ENCODE measurements at places on chromosomes 2 and 18.

GRCh38 chr18:53266850-53267249, 926.9 kb downstream of the DCC start:
- DNase-seq: no peak

- DNase-seq: no peak
These were observed 14.3 kb upstream of the RAPH1 start for GRCh38 chr2:203549406-203549805.

- DNase-seq: no peak
These were observed 96.9 kb downstream of the SPP2 start for GRCh38 chr2:234147335-234147861.

DNA sequence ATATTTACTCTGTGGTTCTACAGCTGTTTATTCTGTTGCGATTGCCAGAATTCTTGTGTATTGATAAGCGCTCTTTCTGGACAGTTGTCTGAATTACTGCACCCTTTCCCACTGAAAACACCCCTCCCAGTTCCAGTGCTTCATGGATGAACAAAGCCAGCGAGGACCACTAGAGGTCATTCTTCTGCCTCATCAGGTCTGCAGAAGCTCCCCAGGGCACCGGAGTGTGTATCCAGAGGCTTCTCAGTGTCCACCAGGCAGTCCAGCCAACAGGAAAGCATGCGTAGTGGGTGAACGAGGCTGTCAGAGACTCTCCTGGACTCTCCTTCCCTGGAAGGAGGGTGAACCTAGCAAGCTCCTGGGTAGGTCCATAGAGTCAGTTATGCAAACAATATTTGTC, 40.6 kb upstream of the INHBB start:
- DNase-seq: no peak

DNA sequence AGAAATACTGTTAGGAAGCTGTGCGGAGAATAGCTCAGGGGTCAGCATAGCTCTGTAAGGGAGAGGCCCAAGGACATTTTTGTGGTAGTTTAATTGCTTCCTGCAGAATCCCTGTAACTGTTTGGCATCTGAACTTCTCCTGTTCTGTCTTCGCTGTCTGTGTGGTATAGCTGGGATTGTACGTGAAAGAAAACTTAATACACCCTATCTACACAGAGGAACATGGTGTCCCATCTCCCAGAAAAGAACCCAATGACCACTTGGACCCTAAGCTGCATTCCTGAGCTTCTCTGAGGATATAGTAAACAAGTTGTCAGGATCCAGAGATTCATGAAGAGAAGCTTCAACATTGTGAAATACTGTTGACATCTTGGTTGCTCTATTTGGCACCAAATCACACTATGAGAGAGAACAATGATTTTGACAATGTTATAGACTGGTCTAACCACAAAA, 81.3 kb downstream of the CDC42EP3 start:
- DNase-seq: no peak

Measured in NCI-H2029 treated with DMSO at 0.1 percent for 48 hours (cell line).